ENCODE measurements at places on chromosomes 11 and 22.

DNA sequence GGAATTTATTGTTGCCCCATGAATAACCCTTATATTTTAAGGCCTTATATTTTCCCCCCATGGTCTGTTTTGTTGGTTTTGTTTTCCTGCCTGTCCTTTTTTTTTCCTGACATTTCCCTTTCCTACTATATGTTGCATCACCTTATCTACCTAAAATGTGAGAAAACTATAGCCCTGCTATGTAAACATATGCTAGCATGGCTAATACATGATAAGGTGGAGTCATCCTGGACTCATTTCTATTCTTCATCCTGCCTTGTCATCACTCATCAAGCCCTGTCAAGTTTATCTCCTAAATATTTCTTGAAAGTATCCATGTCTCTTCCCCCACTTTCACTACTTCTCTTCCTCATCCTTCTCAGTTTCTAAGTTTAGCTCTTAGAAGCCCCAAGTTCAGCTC lies 2168.8 kb upstream of the RAG2 start:
- DNase-seq = no peak

DNA sequence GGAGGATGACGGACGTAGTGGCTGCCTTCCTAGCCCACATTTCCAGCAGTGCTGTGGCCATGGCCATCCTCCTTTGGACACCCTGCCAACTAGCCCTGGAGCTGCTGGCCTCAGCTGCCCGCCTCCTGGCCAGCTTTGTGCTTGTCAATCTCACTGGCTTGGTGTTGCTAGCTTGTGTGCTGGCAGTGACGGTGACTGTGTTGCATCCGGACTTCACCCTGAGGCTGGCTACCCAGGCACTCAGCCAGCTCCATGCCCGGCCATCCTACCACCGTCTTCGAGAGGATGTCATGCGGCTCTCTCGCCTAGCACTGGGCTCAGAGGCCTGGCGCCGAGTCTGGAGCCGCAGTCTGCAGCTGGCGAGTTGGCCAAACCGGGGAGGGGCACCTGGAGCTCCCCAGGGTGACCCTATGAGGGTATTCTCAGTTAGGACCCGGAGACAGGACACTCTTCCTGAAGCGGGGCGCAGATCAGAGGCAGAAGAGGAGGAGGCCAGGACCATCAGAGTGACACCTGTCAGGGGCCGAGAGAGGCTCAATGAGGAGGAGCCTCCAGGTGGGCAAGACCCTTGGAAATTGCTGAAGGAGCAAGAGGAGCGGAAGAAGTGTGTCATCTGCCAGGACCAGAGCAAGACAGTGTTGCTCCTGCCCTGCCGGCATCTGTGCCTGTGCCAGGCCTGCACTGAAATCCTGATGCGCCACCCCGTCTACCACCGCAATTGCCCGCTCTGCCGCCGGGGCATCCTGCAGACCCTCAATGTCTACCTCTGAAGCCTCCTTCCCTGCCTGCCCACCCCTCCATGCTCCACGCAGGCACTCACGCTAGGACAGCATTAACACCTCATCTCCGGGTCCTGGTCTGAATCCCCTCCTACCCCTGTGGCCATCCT lies 1.6 kb downstream of the RNF26 start:
- DNase-seq = no peak

DNA sequence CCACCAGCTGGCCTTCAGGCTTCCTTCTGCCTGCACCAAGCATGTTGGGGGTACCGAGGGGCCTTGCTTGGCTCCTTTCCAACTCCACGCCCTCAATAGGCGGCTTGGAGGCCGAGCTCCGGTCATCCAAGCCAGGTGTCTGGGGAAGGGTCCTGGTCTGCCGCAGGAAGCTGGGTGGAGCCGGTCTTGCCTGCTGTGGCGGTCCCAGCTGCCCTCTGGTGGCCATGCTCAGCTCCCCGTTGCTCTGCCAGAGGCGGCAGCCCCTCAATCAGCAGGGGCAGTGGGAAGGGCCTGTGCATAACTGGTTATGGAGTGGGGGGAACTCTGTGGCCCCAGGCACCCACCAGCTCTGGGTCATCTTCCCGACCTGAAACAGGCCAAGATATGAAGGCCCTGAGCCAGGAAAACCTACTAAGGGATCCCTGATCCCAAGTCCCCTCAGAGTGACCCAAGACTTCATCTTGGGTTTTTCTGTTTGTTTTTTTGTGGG lies 3.2 kb downstream of the ARVCF start:
- peak; percentile 24 for DNase-seq

DNA sequence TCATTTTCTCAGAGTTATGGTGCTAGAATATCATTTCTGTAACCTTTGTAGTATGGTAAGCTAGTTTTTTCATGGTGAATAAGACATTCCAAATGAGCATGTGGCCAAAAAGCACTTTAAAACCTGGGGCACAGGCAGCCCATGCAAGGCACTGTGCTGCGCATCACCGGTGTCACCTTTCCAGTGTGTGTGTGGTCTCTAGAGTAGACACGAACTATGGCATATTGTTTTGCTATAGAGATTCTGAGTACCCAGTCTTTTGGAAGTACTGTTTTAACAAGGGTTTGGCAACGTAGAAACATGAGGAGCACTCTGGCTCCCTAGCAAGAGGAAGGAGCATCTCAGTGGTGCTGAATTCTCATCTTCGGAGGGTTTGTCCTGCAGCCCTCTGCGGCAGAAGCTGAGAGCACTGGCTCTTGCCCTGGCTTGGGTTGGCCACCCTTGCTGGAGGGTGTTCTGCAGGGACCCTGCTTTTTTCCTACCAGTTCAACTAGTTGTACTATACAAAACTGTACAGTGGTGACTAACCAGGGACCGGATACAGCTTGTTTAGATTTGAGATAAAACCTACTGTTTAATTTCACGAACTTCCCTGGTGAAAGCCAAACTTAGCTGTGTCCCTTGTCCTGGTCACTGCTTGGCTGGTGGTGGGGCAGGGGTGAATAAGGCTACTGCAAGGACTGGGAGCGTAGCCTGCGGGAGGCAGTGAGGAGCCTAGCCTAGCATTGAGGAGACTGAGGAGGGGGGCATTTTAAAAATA lies 135.7 kb downstream of the ATXN10 start:
- DNase-seq = peak; percentile 22

DNA sequence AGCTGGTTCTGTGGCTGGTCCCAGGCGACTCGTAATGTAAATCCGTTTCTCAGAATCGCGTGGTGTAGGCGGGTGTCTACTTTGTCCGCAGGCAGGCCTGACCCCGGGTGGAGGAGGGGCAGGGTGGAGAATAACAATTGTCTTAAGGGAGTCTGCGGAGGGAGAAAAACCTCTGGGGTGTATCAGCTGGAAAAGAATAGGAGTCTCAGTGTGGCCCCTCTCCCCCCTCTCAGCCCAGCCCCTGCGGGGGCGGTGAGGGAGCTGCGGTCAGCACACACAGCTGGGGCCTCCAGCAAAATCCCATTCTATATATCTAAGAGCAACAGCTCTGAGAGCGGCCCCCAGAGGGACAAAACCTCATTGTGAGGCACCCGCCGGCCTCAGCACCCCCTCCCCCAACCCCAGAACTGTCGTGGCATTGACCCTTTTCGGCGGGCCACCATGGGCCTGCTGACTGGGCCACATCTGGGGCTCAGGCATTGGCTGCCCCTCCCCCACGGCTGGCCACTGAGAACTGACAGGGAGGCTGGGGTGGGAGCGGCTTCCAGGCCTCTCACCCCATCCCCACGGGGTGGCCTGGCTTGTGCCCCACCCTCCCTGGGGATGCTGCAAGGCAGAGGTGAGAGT lies 2.7 kb upstream of the MYRF start:
- no peak for DNase-seq

GRCh38 chr11:35982061-35982460 lies 38.2 kb downstream of the LDLRAD3 start:
- no peak for DNase-seq

DNA sequence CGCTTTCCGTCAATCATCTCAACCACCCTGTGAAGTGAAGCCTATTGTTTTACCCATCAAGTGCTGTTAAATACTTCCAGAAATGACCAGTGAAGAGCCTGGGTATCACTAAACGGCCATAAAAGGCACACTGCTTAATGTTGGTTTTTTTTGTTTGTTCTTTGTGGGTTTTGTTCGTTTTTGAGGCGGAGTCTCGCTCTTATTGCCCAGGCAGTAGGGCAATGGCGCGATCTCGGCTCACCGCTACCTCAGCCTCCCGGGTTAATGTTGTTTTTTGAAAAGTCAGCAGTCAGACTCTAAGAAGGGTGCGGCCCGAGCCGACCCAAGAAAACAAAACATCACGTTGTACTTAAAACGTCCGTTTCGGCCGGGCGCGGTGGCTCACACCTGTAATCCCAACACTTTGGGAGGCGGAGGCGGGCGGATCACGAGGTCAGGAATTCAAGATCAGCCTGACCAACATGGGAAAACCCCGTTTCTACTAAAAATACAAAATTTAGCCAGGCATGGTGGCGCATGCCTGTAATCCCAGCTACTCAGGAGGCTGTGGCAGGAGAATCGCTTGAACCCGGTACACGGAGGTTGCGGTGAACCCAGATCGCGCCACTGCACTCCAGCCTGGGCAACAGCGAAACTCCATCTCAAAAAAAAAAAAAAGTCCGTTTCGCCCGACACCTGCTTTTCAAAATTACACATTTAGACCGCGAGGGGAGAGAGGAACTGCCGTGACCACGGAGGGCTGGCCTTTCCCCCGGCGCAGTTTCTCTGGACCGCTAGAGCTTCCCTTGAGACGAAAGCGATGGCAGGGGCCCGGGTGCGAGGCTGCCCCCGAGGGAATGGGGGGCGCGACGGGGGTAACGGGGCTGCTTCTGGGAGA lies 714 bp downstream of the CD59 start:
- no peak for DNase-seq

DNA sequence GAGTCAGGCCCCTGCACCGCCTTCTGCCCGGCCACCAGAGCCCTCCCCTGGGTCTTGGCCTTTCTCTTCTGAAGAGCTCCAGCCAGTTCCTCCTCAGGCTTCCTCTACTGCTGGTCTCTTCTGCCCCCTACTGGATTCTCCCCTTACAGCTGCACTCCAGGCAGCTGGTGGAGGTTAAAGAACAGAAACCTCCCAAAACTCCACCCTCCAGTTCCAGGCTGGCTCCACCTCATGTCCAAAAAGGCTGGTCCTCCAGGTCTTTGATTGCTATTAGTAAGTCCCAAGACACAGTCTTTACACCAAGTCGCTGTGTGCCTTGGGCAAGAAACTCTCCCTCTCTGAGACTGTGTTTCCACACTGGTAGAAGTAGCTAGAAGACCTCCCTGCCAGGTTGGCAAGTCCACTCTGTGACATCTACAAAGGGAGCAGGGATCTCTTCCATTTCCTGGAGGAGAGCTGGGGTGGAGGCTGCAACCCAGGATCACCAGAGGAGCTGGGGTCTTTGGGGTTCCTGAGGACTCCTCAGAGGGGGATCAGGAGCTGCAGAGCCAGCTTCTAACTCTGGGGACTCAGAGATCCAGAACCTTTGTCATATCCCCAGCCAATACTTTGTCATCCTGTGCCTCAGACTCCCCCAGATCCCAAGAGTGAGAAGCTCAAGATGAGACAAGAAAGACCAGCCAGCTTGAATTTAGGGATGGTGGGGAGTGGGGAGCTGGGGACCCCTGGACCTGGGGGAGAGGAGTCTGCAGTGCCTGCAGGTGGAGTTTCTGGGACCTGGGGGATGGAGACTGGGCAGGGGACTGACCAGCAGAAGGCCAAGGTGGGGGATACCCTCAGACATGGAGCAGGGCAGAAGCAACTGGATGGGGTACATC lies 3.4 kb upstream of the IGLL5 start:
- peak; percentile 56 for DNase-seq

Data from HFFc6 (cell line).